ENCODE measurements at places on chromosomes 11 and 22. TPM values are rescaled to one million over a fixed set of nuclear protein-coding genes. Genes with fewer than 3 reads are reported as not detected.

DNA sequence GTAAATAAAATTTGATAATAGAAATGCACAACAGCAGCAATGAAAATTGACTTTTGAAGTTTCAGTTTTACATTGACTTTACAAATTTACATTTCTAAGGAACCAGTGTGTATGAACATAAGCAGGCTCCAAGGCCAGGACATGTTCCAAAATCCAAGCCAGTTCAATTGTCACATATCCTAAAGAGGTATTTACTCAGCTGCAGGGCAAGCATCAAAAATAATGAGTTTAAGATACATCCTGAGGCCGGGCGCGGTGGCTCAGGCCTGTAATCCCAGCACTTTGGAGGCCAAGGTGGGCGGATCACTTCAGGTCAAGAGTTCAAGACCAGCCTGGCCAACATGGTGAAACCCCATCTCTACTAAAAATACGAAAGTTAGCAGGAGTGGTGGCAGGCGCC, 39.0 kb upstream of the AKIP1 start:
- peaks cover 26% of the 10 kb centered on the region for H3K27me3 ChIP-seq

DNA sequence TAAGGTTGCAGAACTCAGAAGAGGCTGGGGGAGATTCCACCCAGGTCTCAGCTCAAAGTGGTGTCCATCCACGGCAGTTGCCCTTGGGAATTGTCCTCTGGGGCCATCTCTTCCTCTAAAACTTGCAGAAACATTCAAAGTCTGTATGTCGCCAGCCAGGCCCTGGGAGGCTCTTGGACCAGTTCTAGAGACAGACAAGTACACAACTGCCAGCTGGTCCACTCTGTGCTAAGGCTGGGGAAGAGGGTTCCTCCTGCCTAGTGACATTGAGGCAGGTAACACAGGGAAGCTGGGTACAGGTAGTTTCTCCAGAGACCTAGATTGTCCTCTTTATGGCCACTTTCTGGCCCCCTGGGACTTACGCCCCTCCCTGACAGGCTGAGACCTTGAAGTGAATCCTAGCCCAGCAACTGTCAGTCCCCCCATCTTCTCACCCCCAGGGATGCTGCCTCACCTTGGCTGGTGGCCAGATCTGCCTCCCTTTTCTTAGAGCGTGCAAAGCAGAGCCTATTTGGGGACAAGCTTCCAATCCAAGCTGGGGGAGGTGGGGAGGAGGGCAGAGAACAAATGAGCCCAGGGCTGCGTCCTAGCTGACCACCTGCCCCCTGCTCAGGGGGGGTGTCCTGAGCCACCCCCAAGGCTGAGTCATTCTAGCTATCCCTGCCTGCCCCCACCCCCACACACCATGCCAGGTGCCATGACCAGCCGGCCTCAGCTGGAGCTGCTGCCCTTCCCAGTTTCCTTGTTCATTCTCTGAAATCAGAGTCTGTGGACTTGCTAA, 8.4 kb downstream of the FAM83F start:
- H3K4me3 ChIP-seq, result no peak overlapping the region
- H3K36me3 ChIP-seq, result no peaks in the 10 kb centered on the region
- no peak overlapping the region for H3K27ac ChIP-seq
- no peaks in the 10 kb centered on the region for H3K4me1 ChIP-seq
- DNase-seq, result no peak
- no peaks in the 10 kb centered on the region for H3K27me3 ChIP-seq

DNA sequence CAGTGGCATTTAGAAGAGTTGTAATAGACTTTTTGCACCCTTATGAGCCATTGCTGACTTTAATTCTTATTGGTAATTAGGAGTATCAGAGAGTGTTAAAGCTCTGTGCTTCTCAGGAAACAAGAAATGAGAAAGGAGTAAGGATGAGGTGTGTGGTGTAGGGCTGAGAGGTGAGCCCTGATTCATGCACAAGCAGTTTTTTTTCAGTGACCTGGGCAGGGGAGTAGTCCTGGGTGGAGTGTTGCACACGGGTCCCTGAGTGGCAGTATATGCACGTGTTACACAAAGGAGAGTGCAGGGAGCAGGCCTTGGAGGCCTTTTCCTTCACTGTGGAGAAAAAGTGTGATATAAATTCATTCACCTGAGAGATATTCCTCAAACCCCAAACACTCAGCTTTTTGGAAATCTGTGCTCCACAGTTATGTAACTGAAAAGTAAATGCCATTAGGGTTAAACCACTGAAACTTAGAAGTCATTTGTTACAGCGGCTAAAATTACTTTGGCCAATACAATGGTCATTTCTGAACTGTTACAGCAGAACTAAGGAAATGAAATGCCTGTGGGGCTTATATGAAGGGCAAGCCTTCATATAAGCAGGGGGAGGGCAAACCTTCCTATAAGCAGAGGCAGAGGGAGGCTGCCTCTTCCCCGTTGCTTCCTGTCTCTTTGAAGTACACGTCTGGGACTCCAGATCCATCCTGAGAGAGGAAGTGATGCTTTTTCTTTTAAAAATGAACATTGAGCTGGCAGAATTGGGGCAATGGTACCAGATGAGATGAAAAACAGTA, 62.6 kb upstream of the OLFML1 start:
- H3K27me3 ChIP-seq, result no peaks in the 10 kb centered on the region
- no peak overlapping the region for H3K27ac ChIP-seq
- H3K4me1 ChIP-seq, result peaks cover 13% of the 10 kb centered on the region
- H3K36me3 ChIP-seq, result no peaks in the 10 kb centered on the region

Gene HTR3B
- not detected for total RNA-seq

Gene TSGA10IP
- not detected for total RNA-seq

Gene OR52I1
- total RNA-seq, result not detected
